Activated CD4-positive, alpha-beta T cell treated with anti-CD3 and anti-CD28 coated beads, Interleukin-2, amount 10 ng/mL, durations not matched to agents 7 days and 5 days (primary cell): ENCODE measurements at places on chromosomes 7 and 10.
A peak's percentile ranks its signal among the peaks of the same experiment; 100 is the strongest.

DNA sequence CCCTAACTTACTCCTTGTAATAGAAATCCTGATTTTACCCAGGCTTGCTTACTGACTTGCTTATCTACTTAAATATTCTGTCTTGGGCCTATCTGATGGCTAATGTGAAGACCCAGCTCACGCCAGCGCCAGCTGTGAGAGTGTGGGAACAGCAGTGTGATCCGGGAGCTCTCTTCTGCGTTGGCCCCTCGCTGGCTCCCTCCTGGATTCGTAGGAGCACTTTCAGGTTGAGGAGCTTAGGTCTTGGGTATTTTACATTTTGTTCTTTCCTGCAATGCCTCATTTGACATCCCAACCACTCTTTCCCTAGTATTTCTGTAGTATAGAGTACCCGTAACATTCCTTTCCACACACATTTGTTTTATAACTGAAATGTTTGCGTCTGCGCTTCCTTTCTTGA lies 51.7 kb downstream of the CREM start:
- DNase-seq = no peak

DNA sequence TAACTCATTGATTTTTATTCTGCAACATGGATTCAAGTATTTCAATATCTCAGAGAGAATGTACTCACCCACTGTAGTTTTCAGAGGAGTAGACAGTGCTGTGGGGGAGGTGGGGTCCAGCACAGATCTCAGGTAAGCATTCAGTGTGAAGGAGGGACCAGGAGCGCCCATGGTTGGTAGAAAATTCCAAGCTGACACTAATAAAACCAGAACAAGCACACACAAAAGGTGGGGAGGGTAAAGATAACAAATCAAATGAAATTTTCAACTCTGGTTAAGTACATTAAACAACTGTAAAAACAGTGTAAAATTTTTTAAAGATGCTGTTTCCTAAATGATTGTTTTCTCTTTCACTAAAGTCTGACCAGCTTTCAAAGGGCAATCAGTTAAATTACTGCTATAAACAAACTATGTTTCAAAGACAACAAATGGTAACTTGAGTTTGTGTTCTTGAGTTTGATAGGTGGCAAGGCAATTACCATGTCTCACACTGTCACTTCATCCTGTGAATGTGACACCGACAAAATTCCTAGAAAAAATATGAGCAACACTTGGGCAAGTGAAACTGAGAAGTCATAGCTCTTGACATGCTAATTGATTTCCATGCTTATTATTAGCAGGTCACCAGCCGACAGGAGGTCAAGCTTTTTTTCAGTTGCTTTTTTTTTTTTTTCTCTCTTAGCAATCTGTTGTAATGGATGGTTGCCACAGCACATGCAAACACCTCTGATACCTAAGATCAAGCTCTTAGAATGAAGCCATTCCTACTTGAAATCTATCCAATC lies 205.8 kb upstream of the SLC26A5 start:
- DNase-seq = no peak

GRCh38 chr7:1678571-1679325 lies 8.7 kb downstream of the ELFN1 start:
- DNase-seq = no peak

DNA sequence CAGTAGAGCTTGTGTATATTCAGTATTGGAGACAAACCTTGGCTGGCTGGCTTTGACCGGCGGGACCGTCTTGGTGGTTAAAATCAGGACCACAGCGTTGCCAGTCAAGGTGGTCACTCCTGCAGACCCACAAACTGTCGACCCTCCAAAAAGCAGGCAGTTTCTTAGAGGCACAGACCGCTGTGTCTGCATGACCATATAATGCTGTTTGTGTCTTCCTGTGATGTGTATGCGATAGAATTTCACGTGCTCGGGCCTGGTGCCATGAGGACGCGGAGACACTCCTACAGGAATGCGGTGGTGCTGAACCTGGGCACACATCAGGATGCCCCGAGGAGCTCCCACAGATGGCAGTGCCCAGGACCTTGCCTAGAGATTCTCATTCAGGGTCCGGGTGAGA lies 34.8 kb downstream of the BNIP3 start:
- no peak for DNase-seq

GRCh38 chr10:69318867-69319727 lies 40.8 kb downstream of the HK1 start:
- peak; percentile 74 for DNase-seq

DNA sequence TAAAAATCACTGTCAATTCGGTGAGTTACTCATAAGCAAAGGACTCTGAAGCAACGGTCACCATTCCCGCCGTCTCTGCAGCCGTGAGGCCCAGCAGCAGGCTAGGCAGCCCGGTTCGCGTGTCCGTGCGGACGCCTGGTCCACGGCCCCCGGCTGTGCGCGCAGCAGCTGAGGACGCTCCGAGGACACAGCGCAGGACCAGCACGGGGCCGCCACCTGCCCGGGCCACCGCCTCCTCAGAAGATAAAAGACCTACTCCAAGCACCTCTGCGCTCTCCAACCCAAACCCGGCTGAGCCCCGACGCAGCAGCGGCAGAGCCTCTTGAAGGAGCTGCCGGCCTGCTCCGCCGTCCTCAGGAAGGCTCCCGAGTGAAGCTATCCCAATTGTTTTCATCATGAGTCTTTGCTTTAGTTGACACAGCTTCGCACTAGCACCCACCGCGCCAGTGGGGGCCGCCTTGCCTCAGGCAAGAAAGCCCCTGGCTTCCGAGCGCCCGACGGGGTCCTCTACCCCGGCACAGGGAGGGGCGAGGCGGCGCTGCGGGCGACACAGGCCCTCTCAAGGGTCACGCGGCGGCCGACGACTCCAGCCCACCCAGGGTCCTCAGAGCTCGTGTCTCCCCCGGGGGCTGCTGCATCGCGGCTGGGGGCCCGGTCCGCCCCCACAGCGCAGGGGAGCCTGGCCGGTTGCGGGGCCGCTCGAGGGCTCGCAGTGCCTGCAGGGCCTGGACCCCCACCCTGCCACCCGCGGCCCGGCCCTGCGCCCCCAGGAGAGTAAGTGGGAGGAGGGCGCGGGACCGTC lies 16.9 kb upstream of the GPR146 start:
- DNase-seq = no peak

DNA sequence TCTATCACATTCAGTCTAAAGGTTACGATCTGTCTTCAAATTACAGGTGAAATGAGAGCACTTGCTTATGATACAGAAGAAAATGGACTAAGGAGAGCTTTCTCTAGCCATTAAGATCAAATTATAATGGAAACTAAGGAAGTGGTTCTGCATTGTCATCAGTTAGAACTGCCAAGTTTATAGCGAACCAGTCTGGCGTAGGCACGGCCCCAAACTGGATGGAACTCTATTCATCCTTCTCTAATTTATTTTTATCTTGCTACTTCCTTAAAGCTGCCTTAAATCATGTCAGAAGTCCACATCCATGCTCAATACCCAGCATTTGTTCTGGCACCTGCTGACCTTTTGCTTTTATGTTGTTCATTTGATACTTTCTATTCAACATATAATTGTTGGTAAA lies 63.7 kb upstream of the APBB1IP start:
- DNase-seq = no peak

GRCh38 chr10:91406322-91406721 lies 3.8 kb upstream of the HECTD2 start:
- no peak for DNase-seq

- no peak for DNase-seq
Measured at GRCh38 chr10:132847856-132848255, 61.9 kb upstream of the NKX6-2 start.

DNA sequence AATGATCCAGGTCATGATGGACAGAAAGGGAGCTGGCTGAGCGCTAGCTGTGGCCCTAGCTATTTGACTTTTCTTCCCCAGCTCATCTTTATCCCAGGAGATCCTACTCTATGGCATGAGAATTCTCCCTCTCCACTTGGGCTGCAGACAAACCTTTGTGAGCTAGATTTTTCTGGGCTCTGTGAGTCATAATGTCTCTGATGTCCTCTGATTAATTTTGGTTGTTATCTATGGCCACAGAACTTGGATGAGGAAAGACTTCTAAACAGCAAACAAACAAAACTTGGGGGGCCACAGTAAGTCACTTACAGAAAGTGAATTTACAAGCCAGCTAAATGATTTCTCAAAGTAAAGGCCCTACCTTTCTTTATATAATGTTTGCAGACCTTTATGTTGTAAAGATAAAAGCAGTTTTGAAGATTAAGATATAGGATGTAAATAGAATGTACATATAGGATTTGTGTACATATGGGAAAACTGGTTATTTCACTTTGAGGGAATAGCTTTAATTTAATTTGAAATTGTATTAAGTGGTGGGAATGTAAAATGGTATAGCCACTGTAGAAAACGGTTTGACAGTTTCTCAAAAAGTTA lies 10.4 kb downstream of the ABLIM1 start:
- no peak for DNase-seq
